Fibroblast of upper back skin (primary cell): ENCODE measurements at places on chromosomes 7 and 10.

GRCh38 chr10:85618841-85619240, 747.8 kb downstream of the GRID1 start:
- no peak for DNase-seq

GRCh38 chr10:108051218-108051617, 886.7 kb upstream of the SORCS1 start:
- peak; percentile 9 for DNase-seq

DNA sequence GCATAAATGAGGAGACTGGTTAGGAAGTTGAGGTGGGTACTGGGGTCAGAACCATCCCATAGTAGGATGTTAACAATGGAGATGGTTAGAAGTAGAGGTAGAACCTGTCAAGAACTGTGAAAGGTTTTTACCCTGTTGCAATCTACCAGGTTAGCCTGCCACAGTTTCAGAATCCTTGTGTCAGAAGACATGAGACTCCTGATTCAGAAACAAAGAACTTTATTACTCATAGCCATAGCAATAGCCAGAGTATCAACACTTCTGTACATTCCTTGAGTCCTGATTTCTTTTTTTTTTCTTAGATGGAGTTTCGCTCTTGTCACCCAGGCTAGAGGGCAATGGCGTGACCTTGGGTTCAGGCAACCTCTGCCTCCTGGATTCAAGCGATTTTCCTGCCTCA, 200.9 kb downstream of the GRM3 start:
- no peak for DNase-seq

- DNase-seq, result peak; percentile 88
Observed at GRCh38 chr10:48634198-48634983, 29.5 kb upstream of the ARHGAP22 start.

DNA sequence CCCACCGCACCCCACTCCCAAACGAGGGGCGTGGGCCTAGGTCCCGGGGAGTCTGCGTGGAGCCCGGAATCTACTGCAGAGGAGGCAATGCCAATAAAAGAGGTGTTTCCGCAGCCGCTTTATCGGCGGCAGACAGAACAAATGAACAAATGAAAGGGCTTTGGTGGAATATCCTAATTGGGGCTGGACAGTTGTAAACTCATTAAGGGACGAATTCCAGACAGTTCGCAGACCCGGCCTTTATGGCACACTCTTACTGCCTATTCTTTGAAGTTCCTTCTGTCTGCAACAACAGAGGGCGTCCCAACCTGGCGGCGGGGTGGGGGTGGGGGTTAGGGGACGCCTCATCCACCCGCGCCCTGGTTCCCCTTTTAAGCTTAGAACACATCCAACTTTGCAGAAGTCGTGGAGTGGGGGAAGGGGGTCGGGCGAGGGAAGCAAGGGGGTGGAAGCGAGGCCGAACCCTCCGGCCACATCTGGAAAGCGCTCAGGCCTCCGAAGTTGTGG, 4.1 kb downstream of the HOXA9 start:
- DNase-seq, result no peak

DNA sequence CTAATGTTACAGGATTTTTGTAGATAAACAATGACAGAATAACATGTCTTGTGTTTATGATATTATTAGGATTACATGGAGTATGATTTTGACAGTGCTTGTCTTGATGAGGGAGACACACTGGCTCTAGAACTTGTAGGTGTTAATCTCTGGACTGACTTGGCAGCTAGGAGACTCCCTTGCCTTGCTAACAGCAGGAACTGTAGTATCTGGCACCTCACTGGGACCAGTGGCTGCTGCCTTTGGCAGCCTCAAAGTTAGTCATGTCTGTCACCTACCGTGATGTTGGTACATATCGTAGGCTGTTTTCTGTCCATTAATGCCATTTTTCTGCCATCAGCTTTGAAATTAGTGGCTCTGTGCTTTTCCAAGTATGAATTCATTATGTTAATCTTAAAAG, 261.5 kb downstream of the CDK14 start:
- no peak for DNase-seq

DNA sequence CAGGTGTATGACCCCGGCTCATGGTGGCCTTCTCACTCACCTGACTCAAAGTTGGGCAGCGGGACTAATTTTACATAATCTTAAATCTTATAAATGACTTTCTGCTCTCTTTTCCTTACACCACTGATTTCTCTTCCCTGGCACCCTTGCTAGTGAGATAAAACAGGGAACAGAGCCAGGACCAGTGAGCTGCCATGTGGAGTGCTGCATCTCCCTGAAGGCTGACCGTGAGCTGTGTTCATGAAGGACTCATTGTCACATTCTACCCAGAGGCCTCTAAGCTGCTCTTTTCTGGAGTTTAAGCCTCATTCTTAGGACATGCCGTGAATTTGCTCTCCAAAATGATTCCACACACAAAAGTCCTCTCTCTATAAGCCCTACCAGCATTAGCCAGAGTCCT, 762.3 kb downstream of the AUTS2 start:
- no peak for DNase-seq

GRCh38 chr7:101173752-101174244, 6.3 kb downstream of the NAT16 start:
- no peak for DNase-seq

GRCh38 chr7:135678612-135679575, 16.6 kb downstream of the STMP1 start:
- DNase-seq, result peak; percentile 86

GRCh38 chr10:65571011-65571570, 1354.7 kb upstream of the LRRTM3 start:
- DNase-seq, result no peak
